ENCODE measurements at places on chromosomes 3 and 15. TPM values are rescaled to one million over a fixed set of nuclear protein-coding genes. Genes with fewer than 3 reads are reported as not detected.

RFT1 gene
- 33.3 TPM for total RNA-seq

CCDC32 gene
- total RNA-seq, result 28.9 TPM

FRMD4B gene
- 28.6 TPM for total RNA-seq

THAP10 gene
- total RNA-seq, result 3.8 TPM

SCAANT1 gene
- total RNA-seq, result not detected

TAGLN3 gene
- not detected for total RNA-seq

GRCh38 chr3:197736010-197736490 is 654 bp downstream of the RUBCN start:
- DNase-seq, result no peak

DNA sequence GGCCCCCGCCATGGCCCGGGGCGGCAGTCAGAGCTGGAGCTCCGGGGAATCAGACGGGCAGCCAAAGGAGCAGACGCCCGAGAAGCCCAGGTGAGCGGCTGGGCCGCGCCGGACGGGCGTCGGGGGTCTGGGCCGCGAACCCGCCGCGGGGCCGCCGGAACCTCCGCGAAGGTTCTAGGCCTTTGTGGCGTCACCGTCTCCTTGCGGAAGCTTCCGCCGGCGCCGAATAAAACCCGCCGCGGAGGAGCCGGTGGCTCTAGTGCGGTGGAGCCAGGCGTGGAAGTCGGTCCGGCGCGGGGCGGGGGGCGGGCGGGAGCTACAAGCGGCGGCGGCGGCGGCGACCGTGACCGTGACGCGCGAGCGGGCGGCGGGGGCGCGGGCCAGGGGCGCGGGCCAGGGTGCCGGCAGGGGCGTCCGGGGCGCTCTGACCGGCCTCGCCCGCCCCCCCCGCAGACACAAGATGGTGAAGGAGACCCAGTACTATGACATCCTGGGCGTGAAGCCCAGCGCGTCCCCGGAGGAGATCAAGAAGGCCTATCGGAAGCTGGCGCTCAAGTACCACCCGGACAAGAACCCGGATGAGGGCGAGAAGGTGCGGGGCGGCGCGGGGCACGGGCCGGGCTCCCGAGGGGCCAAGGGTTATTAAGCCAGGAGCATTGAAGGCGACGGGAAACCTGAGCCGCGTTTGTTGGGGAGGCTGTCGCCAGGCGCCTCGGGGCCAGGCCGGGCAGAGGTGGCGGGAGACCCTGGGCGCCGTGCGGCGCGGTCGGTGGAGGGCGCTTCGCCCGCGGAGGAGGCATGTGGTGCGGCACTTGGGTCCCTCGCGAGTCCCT is at the start of gene DNAJA4:
Gene DNAJA4, plus strand, starts transcription at position 259 of the 833 bp plus-strand sequence. Its CDS starts 202 bp downstream, at position 461.
- peak; percentile 60 for DNase-seq

DNA sequence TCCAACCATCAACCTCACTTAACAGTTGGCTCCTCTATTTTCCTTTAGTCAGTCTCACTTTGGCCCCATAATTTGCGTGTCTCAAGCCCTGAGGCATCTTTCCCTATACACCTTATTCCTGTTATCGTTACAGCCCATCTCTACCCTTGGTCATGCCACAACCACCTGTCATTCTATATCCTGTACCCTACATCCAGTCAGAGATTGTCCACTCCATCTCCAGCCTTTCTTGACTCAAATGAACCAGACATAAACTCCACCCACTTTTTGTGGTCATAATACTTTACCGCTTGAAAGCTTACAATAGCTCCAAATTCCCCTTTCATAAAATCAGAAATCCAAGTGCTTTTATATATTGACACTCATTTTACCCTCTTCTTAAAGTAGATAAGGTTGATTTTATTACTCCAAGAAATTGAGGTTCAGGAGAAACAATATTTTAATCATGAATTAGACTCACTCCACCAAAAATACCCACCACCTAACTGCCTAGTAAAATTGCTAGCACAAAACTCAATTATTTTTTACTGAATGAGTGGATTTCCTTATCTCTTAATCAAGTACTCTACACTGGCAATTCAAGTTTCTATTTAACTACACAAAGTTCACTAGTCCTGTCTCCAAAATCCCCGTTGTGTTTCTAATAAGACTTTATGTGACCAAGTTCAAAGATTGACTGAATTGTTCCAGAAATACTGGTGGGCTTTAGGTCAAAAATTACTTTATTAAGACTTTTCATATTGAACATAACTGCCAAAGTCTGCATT is 9.1 kb downstream of the CCR4 start:
- peak; percentile 1 for DNase-seq

DNA sequence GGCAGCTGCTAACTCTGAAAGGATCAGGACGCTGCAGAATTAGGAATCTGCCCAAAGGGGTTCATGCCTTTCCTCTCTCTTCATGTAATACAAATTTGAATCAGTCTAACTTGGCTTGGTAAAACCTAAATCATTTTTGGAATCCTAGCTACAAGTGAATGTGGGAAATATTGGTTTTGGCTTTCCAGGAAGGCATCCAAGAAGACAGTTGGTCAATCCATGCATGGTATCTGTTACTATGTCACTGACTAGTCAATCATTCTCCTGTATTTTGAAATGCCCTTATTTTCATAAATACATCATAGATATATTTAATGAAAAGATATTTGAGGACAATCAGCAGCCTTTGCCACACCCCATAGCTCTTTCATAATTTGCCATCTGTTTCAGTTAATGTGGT is 7.5 kb upstream of the PLS1 start:
- DNase-seq, result no peak

DNA sequence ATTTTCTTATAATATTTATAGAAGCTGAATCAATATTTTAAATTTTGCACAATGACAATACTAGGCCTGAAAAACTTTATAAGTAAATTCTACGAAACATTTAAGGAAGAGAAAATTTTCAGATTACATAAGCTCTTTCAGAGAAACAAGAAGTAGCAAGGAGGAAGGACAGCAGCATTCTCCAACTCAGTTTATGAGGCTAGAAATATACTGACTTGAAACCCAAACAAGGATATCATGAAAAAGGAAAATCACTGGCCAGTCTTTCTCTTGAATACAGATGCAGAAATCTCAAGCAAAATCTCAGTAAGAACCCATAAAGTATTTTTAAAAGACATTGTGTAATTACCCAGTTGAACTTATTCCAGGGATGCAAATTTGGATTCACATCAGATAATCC is 121.3 kb downstream of the STAC start:
- no peak for DNase-seq

DNA sequence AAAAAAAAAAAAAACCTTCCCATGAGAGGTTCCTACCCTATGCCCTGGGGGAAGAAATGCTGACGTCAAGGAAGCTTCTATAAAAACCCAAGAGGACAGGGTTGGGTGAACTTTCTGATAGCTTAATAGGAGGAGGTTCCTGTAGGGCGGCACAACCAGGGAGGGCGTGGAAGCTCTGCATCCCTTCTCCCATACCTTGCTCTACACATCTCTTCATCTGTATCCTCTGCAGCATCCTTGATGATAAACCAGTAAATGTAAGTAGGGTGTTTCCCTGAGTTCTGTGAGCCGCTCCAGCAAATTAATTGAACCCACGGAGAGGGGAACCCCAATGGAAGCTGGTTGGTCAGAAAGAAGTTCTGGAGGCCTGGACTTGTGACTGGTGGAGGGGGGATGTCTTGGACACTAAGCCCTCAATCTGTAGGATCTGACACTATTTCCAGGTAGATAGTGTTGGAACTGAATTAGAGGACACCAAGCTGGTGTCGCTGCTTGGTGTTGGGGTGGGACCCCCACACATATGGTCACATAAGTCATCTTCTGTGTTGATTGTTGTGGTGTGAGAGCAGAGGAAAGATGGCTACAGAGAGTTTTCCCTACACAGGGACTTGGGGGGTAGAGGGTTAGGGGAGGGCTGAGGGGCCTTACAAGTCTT is 91.5 kb downstream of the ST6GAL1 start:
- no peak for DNase-seq

DNA sequence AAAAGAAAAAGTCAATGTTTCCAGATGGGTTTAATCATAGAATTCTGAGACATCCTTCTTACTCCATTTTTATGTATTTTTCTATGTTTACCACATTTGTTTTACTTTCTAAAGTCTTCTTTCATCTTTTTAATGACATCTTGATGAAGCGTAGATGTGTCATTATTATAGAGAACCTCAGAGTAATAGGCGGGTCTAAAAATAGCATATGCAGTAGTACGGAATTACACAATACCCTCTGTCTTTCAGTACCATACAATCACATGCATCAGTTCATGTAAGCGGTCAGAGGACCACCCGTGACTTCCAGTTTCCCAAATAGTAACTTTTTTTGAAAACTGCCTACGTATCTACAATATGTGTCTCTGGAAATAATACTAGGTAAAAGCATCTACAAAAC is 224.0 kb downstream of the PLOD2 start:
- no peak for DNase-seq

- DNase-seq, result no peak
These were observed 44.6 kb downstream of the ZIC4 start for GRCh38 chr3:147361454-147362420.

Measured in ureter (tissue), 1 donor.